Muscle of arm (tissue), 14 donors: ENCODE measurements at places on chromosomes 1 and 21. TPM values are rescaled to one million over a fixed set of nuclear protein-coding genes. Genes with fewer than 3 reads are reported as not detected.

GRCh38 chr1:113647164-113647563 lies 112.1 kb downstream of the PHTF1 start:
- DNase-seq = no peak

GRCh38 chr1:62299426-62300200 lies 19.6 kb downstream of the KANK4 start:
- DNase-seq = peak; percentile 43

- DNase-seq = no peak
These were observed 3.0 kb downstream of the PCP4L1 start for GRCh38 chr1:161261261-161262235.

DNA sequence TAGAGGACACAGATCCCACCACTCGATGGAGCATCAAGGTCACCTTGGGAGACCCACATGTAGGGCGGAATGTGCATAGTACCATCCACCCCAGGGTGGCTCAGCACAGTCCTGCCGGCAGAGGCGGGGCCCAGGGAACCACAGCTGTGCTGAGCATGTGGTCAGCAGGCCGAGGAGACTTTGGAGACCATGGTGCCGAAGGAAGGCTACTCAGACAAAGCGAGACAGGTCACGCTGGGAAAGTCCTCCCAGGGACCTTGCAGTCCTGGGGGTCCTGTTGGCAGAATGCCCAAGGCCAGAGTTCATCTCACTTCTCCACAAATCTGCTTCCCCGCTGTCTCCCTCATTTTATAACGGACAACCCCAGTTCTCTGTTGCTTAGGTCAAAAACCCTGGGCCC lies 22.5 kb downstream of the WNT3A start:
- no peak for DNase-seq

- no peak for DNase-seq
These were observed 6.6 kb upstream of the ACTRT2 start for GRCh38 chr1:3014443-3015268.

The DEPDC1 gene
- polyA plus RNA-seq = 12.4 TPM

The TSPAN2 gene
- polyA plus RNA-seq = 18.7 TPM

- no peak for DNase-seq
These were observed 44.6 kb downstream of the UBE2U start for GRCh38 chr1:64248065-64248464.
